Tibial artery (tissue), 4 donors: ENCODE measurements at places on chromosomes 3 and 15.
A peak's percentile ranks its signal among the peaks of the same experiment; 100 is the strongest.

DNA sequence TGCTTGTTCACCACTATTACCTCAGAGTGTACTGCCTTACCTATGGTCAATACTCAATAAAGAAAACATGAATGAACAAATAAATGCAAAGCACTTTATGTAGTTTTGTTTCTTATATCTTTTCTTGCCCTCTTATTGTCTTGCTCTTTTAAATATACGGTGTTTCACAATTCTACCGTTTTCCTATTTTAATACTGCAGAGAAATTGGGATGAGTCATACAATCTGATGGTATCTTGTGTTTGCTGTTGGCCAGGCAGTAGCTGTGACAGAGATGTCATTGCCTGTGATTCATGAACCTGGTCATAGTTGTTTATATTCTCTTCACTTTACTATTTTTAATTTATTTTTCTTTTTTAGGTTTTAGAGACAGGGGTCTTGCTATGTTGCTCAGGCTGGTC is 48.3 kb downstream of the SERP1 start:
- no peaks in the 10 kb centered on the region for H3K27me3 ChIP-seq
- no peak for DNase-seq
- no peak overlapping the region for H3K27ac ChIP-seq

- H3K27ac ChIP-seq = no peak within 1 kb of the TSS
- peak within 1 kb of the TSS; percentile 54 for H3K4me3 ChIP-seq
- H3K36me3 ChIP-seq = no peaks in the 10 kb centered on the region
- H3K4me1 ChIP-seq = peaks cover 17% of the 10 kb centered on the region
- no peak for DNase-seq
These were observed at the start of gene CYP1A1 for GRCh38 chr15:74725225-74725774. Gene CYP1A1, minus strand, starts transcription at chr15:74725528. Its CDS starts 2,431 bp downstream, at chr15:74723097.

DNA sequence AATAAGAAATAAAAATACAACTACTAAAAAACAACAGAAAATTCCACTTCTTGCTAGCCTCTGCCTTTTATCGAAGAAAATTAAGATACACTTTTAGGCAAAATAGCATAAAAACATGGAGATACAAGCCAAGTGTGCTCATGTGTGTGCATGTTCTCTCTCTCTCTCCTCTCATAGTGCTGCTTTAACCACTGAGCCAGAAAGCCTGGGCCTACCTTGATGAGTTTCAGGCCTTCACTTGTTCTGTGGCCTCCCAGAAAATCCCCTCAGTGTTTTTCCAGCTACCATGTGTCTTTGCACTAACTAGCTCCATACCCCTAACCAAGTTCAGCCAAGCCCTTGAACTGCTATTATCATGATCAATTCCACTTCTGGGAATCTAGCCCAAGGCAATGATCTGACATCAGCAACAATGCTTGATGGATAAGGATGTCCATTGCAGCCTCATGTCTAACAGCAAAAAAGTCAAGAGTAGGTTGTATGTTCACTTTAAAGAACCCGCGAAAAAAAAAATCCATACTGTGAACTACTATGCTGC is 18.1 kb downstream of the CYP11A1 start:
- H3K4me1 ChIP-seq = no peaks in the 10 kb centered on the region
- no peak overlapping the region for H3K27ac ChIP-seq
- H3K36me3 ChIP-seq = no peaks in the 10 kb centered on the region
- H3K27me3 ChIP-seq = peaks cover 15% of the 10 kb centered on the region
- H3K4me3 ChIP-seq = no peak overlapping the region

DNA sequence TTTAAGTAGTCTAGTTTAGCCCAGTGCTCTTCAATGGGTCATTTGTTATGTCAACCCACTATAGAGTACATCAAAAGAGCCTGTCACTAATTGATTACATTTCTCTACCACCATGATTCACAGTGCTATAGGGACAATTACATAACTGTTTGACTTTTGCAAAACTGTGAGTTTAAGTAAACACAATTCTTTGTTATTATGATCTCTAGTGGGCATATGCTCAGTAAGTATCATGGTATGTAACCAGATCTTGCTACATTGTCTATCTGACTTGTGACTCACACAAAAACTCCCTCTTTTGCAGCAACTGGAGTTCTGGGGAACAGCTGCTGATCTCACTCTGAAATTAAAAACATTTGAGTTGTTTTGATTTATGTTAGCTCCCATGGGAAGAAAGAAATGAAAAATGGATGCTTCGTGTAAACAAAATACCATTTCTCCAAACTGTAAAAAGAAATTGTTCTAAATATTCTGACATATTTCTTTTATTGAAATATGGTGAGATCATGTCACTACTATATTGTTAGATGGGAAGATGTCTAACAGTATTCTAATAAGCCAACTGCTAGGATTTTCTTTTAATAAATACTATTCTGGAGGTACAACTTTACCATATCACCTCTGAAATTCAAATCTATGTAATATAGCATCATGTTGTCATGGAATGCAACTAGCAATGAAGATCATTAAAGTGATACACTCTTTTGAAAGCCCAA is 470.4 kb downstream of the ROBO1 start:
- no peak for DNase-seq
- no peak overlapping the region for H3K27ac ChIP-seq
- no peak overlapping the region for H3K4me3 ChIP-seq
- H3K36me3 ChIP-seq = no peaks in the 10 kb centered on the region
- H3K27me3 ChIP-seq = no peaks in the 10 kb centered on the region

DNA sequence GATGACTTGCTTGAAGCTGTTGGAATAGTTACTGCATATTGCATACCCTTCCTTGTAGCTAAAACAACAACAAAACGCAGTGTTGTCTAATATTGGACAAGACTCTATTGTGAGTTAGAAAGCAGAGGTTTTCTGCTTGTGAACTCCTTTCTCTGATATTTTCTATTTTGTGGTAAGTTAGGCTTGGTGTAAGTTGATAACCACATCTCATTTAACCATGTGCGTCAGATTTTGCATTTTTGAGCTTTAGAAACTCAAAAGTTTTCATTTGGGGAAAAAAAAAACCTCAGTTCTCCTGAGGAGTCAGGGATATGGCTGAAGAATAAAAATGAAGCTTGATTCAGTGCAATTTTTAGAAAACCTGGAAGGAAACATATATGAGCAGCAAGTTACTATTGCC is 1.5 kb downstream of the ARIH1 start:
- peak overlapping the region; percentile 92 for H3K4me3 ChIP-seq
- no peak for DNase-seq
- H3K36me3 ChIP-seq = peaks cover 8% of the 10 kb centered on the region
- peaks cover 62% of the 10 kb centered on the region for H3K4me1 ChIP-seq

DNA sequence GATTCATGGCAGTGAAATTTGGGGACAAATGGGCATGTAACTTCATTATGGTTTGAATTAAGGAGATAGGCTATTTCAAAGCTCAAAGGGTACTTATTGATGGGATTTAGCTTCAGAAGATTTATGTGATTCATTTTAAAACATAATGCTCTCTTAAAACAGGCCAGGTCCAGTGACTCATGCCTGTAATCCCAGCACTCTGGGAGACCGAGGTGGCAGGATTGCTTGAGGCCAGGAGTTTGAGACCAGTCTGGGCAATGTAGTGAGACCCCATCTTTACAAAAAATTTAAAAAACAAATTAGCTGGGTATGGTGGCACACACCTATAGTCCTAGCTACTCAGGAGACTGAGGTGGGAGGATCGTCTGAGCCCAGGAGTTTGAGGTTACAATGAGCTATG is 11.5 kb downstream of the THAP10 start:
- no peak for DNase-seq
- H3K4me1 ChIP-seq = no peaks in the 10 kb centered on the region
- H3K27me3 ChIP-seq = no peaks in the 10 kb centered on the region
- H3K4me3 ChIP-seq = no peak overlapping the region

GRCh38 chr3:177199206-177199760 is 2.0 kb upstream of the TBL1XR1 start:
- DNase-seq = no peak
- peak overlapping the region; percentile 92 for H3K27ac ChIP-seq
- no peaks in the 10 kb centered on the region for H3K27me3 ChIP-seq
- no peak overlapping the region for H3K4me3 ChIP-seq

DNA sequence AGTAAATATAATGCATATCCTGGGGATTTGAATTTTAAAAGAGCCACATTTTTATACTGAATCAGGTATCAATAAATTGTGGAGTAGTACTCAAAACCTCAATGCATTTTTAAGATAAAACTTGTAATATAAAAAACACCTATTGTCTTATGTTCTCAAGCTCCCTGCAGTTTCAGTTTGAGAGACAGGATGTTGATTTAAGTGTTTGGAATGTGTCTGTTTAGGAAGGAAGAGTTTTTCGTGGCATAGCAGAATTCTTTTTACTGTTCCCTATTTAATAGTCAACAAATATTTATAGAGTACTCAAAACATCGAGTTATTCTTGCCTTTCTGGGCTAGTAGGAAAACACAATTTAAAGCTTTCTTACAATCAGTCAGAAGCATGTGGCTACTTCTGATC is 146.1 kb upstream of the BCHE start:
- H3K36me3 ChIP-seq = no peaks in the 10 kb centered on the region
- H3K4me1 ChIP-seq = no peaks in the 10 kb centered on the region
- no peaks in the 10 kb centered on the region for H3K27me3 ChIP-seq
- no peak overlapping the region for H3K4me3 ChIP-seq
- H3K27ac ChIP-seq = no peak overlapping the region

DNA sequence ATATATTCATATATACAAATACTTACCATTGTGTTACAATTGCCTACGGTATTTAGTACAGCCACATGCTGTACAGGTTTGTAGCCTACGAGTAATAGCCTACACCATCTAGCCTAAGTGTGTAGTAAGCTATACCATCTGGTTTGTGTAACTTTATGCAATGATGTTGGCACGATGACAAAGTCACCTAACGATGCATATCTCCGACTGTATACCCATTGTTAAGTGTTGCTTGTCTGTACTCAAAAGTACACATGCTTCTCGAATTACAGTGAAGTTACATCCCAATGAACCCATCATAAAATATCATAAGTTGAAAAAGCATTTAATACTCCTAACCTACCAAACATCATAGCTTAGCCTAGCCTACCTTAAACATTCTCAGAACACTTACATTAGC is 327.1 kb downstream of the KBTBD8 start:
- no peaks in the 10 kb centered on the region for H3K36me3 ChIP-seq
- H3K27me3 ChIP-seq = no peaks in the 10 kb centered on the region
- no peaks in the 10 kb centered on the region for H3K4me1 ChIP-seq
- H3K4me3 ChIP-seq = no peak overlapping the region
- DNase-seq = no peak

DNA sequence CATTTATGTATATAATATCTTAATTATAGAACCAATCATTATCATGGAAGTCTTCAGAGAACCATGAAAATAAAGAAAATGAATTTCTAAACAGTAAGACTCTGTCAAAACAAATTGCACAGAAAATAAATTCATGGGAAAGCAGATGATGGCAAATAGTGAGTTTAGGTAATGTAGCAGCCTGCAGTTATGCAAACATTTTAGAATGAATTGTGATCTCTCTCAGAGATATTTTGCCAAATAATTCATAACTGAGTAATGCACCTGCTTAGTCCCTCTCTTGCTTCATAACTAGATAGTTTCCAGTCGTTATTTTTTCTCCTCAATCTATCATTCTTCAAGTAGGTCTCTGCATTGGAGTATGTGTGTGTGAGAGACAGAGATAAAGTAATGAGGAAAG is 492.7 kb upstream of the THBS1 start:
- no peak overlapping the region for H3K27ac ChIP-seq
- no peak overlapping the region for H3K4me3 ChIP-seq
- H3K36me3 ChIP-seq = no peaks in the 10 kb centered on the region
- H3K4me1 ChIP-seq = no peaks in the 10 kb centered on the region

DNA sequence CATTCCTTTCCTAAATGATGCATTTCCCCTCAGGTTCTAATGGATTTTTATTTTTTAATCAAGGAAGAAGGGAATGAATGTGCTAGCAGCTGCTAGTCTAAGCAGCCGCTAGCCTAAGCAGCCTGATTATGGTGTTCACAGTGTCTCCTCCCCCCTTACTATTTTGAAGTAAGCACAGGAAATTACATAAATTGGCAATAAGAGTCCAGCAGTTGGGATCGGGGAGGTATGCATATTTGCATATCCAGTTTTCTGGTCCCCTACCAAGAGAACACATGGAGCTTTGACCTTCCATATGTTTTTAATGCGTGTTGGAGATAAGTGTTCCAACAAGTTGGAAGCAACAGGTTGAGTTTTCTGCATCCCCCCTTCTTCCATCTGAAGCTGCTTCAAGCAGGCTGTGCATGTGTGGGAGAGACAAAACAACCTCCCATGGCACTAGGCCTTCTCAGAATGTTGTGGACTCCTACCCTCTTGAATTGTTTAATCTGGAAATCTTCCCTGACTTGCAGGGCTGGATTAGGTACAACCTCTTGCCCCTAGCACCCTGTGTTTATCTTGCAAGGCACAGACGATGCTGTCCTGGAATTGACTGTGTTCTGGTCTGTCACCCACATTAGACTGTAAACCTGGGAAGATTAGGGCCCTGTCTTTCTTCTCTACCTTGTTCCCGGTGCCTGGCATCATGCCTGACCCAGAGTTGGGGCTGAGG is 124.8 kb upstream of the LRIG1 start:
- H3K4me3 ChIP-seq = no peak overlapping the region
- peak overlapping the region; percentile 23 for H3K27ac ChIP-seq
- no peaks in the 10 kb centered on the region for H3K36me3 ChIP-seq
- DNase-seq = no peak
- no peaks in the 10 kb centered on the region for H3K27me3 ChIP-seq
